ENCODE measurements at places on chromosomes 6 and 20.

- DNase-seq = no peak
Observed at GRCh38 chr6:166949528-166950442, 6.6 kb downstream of the RNASET2 start.

- DNase-seq = no peak
Observed at GRCh38 chr6:115947966-115948541, 112.6 kb downstream of the FRK start.

DNA sequence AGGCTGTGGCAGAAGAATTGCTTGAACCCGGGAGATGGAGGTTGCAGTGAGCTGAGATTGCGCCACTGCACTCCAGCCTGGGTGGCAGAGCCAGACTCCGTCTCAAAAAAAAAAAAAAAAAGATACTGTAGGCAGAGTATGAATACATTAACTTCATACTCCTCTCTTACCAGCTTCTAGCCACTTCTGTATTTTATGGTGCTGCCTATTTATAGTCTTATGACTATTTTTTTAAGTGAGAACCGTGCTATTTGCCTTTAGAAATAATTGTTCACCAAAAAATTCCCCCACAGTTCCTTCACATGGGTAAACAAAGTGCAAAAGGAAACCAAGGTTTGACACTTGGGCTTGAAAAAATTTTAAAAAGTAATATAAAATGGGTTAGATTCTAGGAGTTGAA, 1.5 kb upstream of the SNRNP48 start:
- DNase-seq = no peak

GRCh38 chr6:17673543-17674254, 33.0 kb downstream of the NUP153 start:
- DNase-seq = no peak

- DNase-seq = no peak
Observed at GRCh38 chr20:1818895-1819294, 76.3 kb upstream of the SIRPA start.
